ENCODE measurements at places on chromosomes 7 and 10.

DNA sequence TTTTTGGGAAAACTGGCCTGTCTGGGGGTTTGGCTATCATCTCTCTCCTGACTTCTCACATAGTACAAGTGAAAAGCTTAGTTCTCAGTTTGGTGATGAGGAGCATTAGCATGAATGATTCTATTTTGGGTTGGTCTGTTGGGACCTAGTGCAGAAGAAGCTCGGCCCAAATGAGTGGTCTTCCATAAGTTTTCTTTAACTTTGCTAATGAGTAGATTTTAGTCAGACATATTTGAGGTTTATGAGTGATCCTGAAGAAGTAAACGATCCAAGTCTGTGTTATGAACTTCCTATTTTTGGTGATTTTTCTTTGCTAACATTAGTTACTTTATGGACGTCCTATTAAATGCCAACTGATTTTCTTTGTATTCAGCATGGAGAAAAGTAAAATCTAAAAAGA, 51.7 kb upstream of the CALD1 start:
- DNase-seq: no peak

- DNase-seq: no peak
Observed at GRCh38 chr10:122650331-122650730, 49.3 kb downstream of the C10orf120 start.

GRCh38 chr7:139389091-139389490, 29.4 kb downstream of the LUC7L2 start:
- no peak for DNase-seq

DNA sequence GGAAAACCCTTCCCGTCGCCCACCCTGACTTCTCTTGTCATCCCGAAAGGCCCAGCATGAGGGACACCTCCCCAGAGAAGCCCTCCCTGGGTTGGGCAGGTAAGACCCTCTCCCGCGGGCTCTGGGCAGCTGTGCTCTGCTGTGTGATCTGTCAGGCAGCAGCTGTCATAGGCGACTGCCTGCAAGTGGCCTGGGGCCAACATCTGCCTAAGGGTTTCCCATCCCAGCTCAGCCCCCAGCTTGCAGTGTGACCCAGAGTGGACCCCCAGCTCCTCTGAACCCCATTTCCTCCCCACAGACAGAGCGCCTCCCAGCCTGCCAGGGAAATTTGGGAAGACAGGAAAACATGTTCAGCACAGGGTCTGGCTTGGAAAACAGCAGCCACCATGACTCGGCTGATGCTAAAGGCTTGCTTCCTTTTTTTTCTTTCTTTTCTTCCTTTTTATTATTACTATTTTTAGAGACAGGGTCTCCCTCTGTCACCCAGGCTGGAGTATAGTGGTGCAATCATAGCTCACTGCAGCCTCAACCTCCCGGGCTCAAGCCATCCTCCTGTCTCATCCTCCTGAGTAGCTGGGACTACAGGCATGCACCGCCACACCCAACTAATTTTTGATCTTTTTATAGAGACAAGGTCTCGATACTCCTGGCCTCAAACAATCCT, 18.3 kb upstream of the TNRC18 start:
- DNase-seq: no peak

GRCh38 chr10:97726636-97727178, 10.2 kb upstream of the ZFYVE27 start:
- DNase-seq: no peak

DNA sequence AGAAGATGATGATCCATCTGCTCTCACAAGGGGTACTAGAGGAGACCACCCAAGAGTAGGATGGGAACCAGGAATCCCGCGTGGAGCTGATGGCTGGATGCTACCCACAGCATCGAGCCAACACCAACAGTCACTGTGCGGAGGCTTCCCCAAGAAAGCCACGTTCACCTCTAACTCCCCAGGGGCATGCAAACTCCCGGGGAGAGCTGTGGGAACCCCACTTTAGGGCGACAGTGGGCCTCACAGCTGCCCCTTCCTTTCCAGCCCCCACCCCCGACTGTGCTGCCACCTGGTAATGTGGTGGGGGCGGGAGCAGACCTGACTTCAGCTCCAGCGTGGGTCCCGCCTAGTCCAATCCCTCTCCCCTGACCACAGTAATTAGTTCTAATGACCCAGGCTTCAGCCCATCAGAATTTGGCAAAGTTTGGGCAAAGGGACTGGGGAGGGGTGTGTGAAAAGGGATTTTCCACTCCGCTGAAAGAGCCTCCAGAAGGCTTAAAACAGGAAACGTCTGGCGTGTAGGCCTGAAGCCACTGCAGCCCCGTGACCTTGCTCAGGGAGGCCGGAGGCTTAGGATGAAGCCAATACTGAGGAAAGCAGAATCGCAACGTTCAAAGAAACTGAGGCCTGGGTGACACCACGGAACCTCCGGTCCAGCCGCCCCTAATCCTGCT, 20.3 kb downstream of the ASB13 start:
- DNase-seq: no peak

- no peak for DNase-seq
Observed at GRCh38 chr7:15593382-15593781, 31.6 kb upstream of the AGMO start.

- DNase-seq: no peak
Observed at GRCh38 chr10:50600831-50601477, 22.8 kb downstream of the SGMS1 start.

DNA sequence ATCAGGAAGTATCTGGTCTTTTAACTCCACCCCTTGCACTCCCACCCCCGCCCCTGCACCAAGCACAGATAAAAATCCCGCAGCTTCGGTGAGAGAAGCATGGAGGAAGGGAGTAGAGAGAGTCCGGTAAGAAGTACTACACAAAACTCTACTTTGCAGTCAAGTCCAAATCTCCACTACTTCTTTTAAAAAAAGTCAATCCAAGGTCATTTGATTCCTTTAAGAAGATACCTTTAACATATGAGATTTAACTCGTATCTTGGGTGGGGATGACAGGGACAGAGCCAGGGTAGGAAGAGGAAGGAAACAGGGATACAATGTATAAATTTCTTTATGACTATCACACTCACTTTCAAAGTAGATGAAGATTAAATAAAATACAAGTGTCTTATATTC, 132.1 kb downstream of the NRBF2 start:
- DNase-seq: no peak

- DNase-seq: no peak
Observed at GRCh38 chr7:13846386-13846785, 143.1 kb downstream of the ETV1 start.

DNA sequence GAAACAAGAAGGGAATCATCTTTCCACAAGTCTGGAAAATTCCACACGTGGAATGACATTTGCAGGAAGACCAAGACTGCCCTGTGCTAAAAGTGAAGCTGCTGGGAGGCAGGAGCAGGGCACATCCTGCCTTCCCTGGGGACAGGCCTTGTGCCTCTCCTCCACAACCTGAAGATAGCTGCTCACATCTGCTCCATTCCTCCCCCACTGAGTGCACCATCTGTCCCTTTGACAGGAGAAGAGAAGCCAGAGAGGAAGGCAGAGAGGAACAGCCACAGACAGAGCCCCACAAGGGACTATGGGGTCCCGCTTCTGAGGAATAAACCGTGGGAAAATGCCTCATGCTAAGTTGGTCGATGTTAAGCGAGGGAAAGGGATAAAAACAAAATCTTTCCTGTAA, 15.9 kb upstream of the FAM171A1 start:
- no peak for DNase-seq

GRCh38 chr7:151440799-151441445, 981 bp upstream of the CRYGN start:
- DNase-seq: no peak

- DNase-seq: no peak
Observed at GRCh38 chr10:29740981-29741545, 106.3 kb upstream of the SVIL start.

DNA sequence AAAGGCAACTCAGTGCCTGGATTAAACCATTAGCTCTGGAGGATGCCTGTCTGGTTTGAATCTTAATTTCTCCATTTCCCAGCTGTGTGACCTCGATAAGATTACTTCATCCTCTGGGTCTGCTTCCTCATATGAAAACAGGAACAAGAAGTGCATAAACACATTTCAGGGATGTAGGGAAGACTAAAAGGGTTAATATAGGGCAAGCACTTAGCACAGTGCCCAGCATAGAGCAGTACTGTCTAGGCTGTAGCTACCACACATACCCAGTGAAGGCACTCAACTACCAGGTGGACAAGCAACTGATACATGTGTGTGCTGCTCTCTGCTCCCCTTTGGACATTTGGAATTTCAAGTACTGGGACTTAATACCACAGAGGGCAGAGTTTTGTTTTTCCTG, 85.4 kb downstream of the KCNMA1 start:
- DNase-seq: no peak

GRCh38 chr10:22670788-22671187, 43.6 kb downstream of the PIP4K2A start:
- DNase-seq: no peak

DNA sequence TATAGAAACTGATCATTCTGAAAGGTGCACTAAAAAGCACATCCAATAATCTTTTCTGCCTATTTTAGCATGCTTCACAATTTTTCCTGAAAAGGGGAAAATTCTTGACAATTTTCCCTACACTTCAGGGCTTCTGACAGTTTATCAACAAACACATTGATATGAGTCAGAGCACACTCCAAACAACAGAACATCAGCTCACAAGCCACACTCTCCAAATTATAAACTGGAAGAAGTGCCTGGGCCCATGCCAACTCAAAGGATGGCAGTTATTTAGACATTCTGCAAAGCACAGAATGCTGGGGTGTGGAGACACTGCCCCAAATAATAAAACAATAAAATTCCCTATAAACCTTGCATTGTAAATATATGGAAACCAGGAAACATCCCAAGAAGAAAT, 90.8 kb downstream of the ELAPOR2 start:
- DNase-seq: no peak

DNA sequence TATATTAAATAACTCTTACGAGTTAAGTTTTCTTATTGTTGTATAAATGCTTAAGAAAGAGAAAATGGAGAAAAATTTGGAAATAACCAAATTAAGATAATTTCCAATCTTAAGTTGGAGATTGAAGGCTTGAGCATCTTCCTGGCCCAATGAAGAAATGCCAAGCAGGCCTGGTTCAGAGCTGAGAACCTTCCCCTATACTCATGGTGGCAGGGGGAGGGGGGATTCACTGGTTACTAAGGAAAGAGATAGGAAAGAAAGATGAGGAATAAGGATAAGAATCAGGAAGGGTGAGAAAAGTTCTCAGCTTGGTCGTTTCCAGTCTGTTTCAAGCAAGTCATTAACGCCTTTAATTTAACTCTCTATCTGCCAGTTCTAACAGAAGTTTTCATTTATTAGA, 166.2 kb downstream of the AVL9 start:
- DNase-seq: no peak

DNA sequence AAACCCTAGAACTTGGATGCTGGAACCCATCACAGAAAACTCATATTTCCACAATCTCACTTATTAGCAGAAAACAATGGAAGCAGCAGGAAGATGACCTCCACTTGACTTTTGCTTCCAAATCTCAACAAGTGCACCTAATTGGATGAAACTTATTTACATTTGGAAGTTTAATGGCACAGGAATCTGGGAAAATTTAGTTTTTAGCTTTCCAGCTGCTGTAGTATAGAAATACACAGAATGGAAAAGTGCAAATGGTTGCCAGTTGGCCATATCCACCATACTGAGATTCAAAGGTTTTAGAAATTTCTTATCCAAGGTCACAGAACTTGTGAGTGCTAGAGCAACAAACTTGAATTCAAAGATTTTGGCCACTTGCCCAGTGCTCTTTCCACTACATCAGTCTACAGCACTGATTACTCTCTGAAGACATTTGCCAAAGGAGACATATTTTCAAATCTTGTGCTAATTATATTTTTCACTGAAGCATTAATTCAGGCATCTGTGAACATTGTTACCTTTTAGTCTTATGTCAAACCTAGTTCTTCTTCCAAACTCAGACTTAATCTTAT, 9.3 kb upstream of the AHR start:
- DNase-seq: no peak

DNA sequence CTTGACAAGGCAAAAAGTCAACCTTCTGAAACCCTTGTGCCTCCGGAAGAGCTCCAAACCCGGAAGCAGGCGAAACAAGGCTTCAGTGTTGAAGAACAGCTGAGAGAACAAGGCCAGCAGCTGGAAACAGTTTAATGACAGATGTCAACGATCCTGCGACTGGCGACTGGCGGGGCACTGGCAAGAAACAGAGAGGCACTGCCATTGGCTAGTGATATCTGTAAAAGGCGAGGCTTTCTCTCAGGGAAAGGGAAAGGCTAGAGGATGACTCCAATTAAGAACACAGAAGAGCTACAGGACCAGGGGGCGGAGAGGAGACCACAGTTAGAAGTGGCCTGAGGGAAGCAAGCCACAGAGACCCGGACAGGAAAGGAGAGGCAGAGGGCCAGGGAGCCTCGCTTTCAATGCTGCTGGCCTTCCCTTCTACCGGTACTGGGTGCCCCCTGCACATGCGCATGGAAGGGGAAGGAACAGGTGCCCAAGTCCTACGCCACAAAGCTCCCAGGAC, 19.4 kb downstream of the ITGB1 start:
- DNase-seq: no peak

DNA sequence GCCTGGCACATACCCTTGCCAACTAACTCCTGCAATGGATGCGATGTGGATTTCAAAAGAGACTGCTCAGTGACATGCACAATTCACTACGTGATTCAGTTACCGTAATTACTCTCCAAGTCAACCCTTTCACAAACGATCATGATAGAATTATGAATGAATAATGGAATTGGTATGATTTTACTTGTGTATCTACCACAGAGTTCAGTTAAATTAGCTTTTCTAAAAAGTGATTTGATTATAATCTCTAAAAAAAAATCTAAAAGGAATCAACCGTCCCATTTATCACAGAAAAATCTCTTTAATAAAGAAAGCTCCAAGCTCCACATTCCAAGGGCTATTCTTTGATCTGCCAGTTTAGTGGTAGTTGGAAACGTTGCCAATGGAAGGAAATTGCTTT, 30.4 kb upstream of the RSU1 start:
- no peak for DNase-seq

DNA sequence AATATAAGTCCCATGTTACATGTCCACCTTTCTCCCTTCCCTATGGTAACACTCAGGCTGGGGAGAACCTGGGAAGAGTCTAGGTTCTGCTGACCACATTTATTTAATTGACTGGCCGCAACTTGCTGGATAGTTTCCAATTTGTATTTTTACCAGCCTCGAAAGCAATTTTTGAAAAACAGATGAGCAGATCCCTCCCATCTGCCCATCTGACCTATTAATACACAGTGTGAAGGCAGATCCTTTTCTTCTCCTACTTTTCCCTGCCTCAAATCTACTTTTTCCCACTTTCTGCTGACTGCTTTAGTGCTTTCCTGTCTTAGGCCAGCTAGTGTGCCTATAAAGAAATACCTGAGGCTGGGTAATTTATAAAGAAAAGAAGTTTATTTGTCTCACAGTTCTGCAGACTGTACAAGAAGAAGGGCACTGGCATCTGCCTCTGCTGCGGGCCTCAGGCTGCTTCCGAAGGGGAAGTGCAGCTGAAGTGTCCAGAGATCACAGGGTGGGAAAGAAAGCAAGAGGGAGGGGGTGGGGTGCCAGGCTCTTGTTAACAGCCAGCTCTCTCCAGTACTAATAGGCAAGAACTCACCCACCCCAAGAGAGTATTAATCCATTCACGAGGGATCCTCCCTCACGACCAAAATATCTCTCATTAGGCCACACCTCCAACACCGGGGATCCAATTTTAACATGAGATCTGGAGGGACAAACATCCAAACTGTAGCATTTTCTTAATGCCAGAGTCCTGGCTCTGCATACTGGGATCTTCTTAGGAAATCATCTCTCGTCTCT, 336.0 kb upstream of the IGFBP3 start:
- DNase-seq: no peak
